PC-3 (cell line): ENCODE measurements at places on chromosomes 16 and 17.

DNA sequence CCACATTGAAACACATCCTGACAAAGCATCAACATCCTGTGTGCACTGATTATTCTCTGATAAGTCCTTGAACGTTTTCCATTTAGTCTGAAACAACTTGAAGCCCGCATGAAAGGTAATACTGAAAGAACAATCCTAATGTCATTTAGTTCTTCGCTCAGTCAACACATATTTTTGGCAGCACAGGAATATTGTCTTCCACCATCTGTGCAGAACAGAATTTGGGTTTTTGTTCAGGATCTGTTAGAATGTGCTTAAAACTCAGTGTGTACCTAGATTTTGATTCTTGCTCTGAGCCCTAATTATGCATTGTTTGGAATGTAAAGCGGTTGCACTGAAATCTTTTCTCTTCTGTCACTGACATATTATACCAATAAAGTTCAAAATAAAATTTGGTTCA is 1036.6 kb downstream of the CDH11 start:
- no peak overlapping the region for H3K27ac ChIP-seq
- no peak overlapping the region for H3K4me3 ChIP-seq
- no peaks in the 10 kb centered on the region for H3K36me3 ChIP-seq
- no peaks in the 10 kb centered on the region for H3K27me3 ChIP-seq
- H3K4me1 ChIP-seq, result no peaks in the 10 kb centered on the region

DNA sequence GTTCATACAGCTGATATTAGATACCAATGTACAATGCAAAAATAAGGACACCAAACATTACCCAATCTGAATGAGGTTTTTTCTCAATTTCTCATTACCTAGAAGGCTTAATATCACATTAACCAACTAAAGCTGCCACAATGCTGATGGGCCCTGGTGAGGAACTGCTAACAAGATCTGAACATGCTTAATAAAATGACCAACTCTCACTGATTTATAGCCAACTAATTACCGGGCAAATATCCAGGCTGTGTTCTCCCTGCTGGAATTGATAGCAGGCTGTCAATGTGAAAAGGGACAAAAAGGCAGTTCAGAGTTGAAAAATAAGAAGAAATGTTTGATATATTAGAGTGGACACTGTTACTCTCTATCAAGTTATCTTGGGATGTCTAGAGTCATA is 124.6 kb downstream of the TOX3 start:
- no peak for DNase-seq
- no peaks in the 10 kb centered on the region for H3K36me3 ChIP-seq
- no peak overlapping the region for H3K4me3 ChIP-seq
- no peak overlapping the region for H3K27ac ChIP-seq

- H3K27ac ChIP-seq, result no peak overlapping the region
- no peak for DNase-seq
These were observed 74.7 kb upstream of the CA10 start for GRCh38 chr17:52233176-52233575.

GRCh38 chr17:8075574-8076342 is 11.8 kb downstream of the ALOX12B start:
- no peak overlapping the region for H3K4me3 ChIP-seq
- no peak for DNase-seq
- H3K4me1 ChIP-seq, result peaks cover 10% of the 10 kb centered on the region; the same call in 1 of the 2 replicates

GRCh38 chr16:14087181-14087580 is 16.1 kb downstream of the MRTFB start:
- no peak for DNase-seq
- no peak overlapping the region for H3K4me3 ChIP-seq
- H3K27me3 ChIP-seq, result no peaks in the 10 kb centered on the region
- peaks cover 5% of the 10 kb centered on the region; the same call in 1 of the 2 replicates for H3K36me3 ChIP-seq
- H3K4me1 ChIP-seq, result no peaks in the 10 kb centered on the region

GRCh38 chr17:18315562-18315922 is 449 bp downstream of the SMCR8 start:
- no peak for DNase-seq
- peaks cover 65% of the 10 kb centered on the region for H3K4me1 ChIP-seq
- H3K36me3 ChIP-seq, result peaks cover 23% of the 10 kb centered on the region; the same call in 1 of the 2 replicates
- H3K27me3 ChIP-seq, result no peaks in the 10 kb centered on the region
- peak overlapping the region; percentile 81 for H3K27ac ChIP-seq

- H3K36me3 ChIP-seq, result no peaks in the 10 kb centered on the region
- no peak overlapping the region for H3K27ac ChIP-seq
- H3K4me1 ChIP-seq, result peaks cover 12% of the 10 kb centered on the region
- H3K27me3 ChIP-seq, result no peaks in the 10 kb centered on the region
These were observed 260.1 kb downstream of the PARN start for GRCh38 chr16:14369734-14370598.

- no peak overlapping the region for H3K27ac ChIP-seq
- no peaks in the 10 kb centered on the region for H3K27me3 ChIP-seq
- H3K4me1 ChIP-seq, result 0 out of 2 replicates have a peak, but pooled peaks cover 6% of the 10 kb centered on the region
- no peak for DNase-seq
These were observed 29.5 kb downstream of the MBTD1 start for GRCh38 chr17:51230306-51230705.

- no peak overlapping the region for H3K4me3 ChIP-seq
- H3K36me3 ChIP-seq, result no peaks in the 10 kb centered on the region
- H3K4me1 ChIP-seq, result peaks cover 13% of the 10 kb centered on the region
- no peaks in the 10 kb centered on the region for H3K27me3 ChIP-seq
These were observed 207.4 kb downstream of the TANC2 start for GRCh38 chr17:63173450-63173849.

- H3K27me3 ChIP-seq, result no peaks in the 10 kb centered on the region
- H3K36me3 ChIP-seq, result no peaks in the 10 kb centered on the region
- H3K27ac ChIP-seq, result peak within 1 kb of the TSS; percentile 58
- DNase-seq, result no peak
- H3K4me3 ChIP-seq, result no peak within 1 kb of the TSS
These were observed at the start of gene MEIOB for GRCh38 chr16:1871974-1872635. MEIOB (minus strand) TSS chr16:1872164; CDS start chr16:1868175, 3,989 bp downstream.

GRCh38 chr16:50839920-50840729 is 98.2 kb downstream of the CYLD start:
- H3K4me1 ChIP-seq, result no peaks in the 10 kb centered on the region
- peaks cover 7% of the 10 kb centered on the region; the same call in 1 of the 2 replicates for H3K27me3 ChIP-seq
- H3K4me3 ChIP-seq, result no peak overlapping the region
- no peak for DNase-seq
- no peaks in the 10 kb centered on the region for H3K36me3 ChIP-seq
- H3K27ac ChIP-seq, result no peak overlapping the region

DNA sequence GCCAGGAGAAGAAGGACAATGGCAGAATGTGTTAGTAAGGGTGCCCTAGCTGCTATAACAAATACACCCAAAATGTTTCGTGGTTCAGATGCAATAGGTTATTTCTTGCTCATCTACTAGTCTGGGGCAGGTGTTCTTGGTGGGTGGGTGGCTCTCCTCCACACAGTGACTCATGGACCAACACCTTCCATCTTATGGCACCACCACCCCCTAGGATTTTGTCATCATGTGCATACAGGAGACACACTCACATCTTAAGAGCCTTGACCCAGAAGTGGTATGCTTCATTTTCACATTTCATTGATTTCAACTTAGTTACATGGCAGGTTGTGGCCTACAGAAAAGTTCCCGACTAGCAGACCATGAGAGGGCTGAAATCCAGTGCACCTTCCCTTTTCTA is 114.7 kb downstream of the AMFR start:
- no peaks in the 10 kb centered on the region for H3K36me3 ChIP-seq
- DNase-seq, result no peak
- no peaks in the 10 kb centered on the region for H3K4me1 ChIP-seq
- H3K27ac ChIP-seq, result no peak overlapping the region

GRCh38 chr17:81518785-81519283 is 6.2 kb upstream of the ACTG1 start:
- H3K4me1 ChIP-seq, result peaks cover 41% of the 10 kb centered on the region
- no peaks in the 10 kb centered on the region for H3K27me3 ChIP-seq
- peak overlapping the region; percentile 61 for H3K27ac ChIP-seq

- no peak for DNase-seq
- H3K36me3 ChIP-seq, result no peaks in the 10 kb centered on the region
- no peak overlapping the region for H3K4me3 ChIP-seq
- H3K27me3 ChIP-seq, result no peaks in the 10 kb centered on the region
These were observed 1.2 kb upstream of the GNG13 start for GRCh38 chr16:801584-802363.

- H3K27ac ChIP-seq, result no peak overlapping the region
- peaks cover 12% of the 10 kb centered on the region; the same call in 1 of the 2 replicates for H3K4me1 ChIP-seq
- H3K36me3 ChIP-seq, result no peaks in the 10 kb centered on the region
- DNase-seq, result no peak
- H3K4me3 ChIP-seq, result no peak overlapping the region
These were observed 83.5 kb downstream of the AMFR start for GRCh38 chr16:56341656-56342399.

- H3K36me3 ChIP-seq, result no peaks in the 10 kb centered on the region
- peak within 1 kb of the TSS; percentile 93 for H3K4me3 ChIP-seq
- no peak within 1 kb of the TSS for H3K27ac ChIP-seq
- peak; percentile 62 for DNase-seq
These were observed at the start of gene IGFBP4 for GRCh38 chr17:40443196-40443987. IGFBP4 (plus strand) TSS chr17:40443450; CDS start chr17:40443736, 286 bp downstream.

DNA sequence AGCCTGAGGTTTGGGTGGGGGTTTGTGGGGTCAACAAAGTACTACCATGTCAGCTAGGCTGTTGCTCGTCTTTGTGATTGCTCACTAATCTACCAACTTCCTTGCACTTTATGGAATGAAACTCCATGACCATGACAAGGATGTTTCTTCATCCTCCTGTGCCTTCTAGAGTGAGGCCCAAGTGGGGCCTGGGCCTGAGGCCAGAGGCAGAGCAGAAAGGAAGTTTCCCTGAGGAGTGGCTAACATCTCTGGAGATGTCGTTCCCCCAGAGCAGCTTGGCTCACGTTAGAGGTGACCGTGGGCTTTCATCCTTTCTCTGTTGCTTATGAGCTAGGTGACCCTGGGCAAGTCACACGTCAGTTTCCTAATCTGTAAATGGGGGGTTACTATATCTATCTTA is 41.0 kb upstream of the IRX3 start:
- no peaks in the 10 kb centered on the region for H3K36me3 ChIP-seq
- H3K4me1 ChIP-seq, result no peaks in the 10 kb centered on the region
